Osteoblast (primary cell): ENCODE measurements at places on chromosomes 16 and 17. TPM values are rescaled to one million over a fixed set of nuclear protein-coding genes. Genes with fewer than 3 reads are reported as not detected.
A peak's percentile ranks its signal among the peaks of the same experiment; 100 is the strongest.

DNA sequence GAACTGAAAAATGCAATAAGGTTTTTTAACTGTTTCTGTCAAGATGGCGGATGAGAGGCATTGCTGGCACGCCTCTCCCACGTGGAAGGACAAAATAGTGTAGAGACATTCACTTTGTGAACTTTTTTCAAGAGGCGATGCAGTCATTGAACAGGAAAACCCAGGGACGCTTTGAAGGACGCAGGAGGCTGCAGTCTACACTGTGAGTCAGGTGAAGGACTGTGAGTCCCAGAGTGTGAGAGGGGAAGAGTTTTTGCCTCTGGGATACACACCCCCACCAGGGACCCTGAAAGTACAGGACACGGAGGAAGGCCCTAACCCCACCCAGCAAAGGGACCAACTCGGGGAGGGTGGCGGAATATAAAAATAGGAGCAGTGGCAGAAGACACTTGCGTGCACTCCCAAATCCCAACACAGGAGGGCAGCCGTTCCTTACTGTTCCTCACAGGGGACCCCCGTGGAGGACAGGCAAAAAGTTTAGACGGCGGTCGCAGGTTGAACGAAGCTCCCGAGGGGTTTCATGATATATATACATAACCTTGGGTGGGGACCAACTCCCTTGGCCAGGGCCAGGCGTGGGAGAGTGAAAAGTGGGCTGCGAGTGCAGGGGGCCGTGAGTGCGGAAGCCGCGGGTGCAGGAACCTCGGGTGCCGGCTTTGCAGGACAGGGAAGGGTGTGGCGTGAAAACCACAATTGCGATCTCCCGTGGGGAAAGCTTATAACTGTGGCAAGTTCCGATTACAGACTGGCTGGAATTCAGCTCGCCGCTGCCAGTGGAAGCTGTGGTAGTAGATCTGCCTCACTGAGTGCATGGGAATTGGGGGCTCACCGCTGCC is 82.0 kb upstream of the ALOX12 start:
- no peaks in the 10 kb centered on the region for H3K36me3 ChIP-seq
- H3K27me3 ChIP-seq = peaks cover 16% of the 10 kb centered on the region
- peak; percentile 81 for DNase-seq
- H3K4me3 ChIP-seq = peak overlapping the region; percentile 67

DNA sequence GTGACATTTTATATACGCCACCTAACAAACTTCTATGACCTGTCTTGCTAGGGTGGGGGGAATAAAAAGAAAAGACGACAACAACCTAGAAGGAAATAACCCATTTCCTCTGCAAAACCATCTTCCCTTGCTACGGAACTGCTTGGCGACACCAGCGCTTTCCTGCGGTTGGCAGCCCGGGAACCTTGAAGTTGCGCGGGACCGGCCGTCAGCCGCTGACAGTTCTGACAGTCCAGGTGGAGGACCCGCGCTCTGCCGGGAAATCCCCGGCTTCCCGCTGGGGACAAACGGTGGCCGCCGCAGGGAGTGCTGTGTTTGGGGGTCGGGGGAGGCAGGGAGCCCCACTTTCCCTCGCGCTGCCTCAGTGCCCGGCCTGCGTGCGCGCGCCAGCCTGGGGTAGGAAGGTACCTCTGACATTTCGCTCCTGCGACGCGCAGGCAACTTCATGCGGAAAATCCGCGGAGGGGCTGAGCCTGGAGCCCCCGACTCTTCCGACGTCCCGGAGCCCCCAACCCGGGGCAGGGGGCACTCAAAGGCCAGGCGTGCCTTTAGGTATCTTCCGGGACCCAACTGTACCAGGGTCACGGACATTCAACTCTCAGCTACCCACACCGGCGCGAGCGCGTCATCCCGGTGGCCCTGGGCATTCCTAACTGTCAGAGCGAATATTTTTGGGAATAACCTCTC is 516 bp downstream of the SLC16A6 start:
- H3K36me3 ChIP-seq = no peaks in the 10 kb centered on the region
- peaks cover 25% of the 10 kb centered on the region for H3K4me1 ChIP-seq
- peak; percentile 90 for DNase-seq
- H3K4me3 ChIP-seq = peak overlapping the region; percentile 84
- H3K27ac ChIP-seq = peak overlapping the region; percentile 67

- no peak overlapping the region for H3K27ac ChIP-seq
- DNase-seq = no peak
- H3K36me3 ChIP-seq = peaks cover 75% of the 10 kb centered on the region
Observed at GRCh38 chr16:89729863-89730593, 8.7 kb downstream of the ZNF276 start.

DNA sequence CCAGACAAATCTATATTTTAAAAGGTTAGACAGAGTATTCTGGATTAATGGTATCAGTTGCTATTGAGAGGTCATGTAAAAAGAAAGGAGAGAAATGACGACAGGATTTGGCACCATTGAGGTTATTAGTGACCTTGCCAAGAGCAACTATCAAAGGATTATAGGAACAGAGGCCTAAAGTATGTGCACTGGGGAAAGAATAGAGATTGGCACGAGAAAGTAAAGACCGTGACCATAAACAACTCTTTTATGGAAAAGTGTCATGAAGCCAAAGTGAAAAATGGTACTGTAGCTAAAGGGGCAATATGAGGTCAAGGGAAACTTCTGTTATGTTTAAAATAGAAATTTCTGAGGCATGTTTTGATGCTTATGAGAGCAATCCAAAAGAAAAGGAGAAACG is 115.2 kb upstream of the KIF2B start:
- H3K36me3 ChIP-seq = no peaks in the 10 kb centered on the region
- no peak overlapping the region for H3K4me3 ChIP-seq
- no peak overlapping the region for H3K27ac ChIP-seq
- no peak for DNase-seq
- H3K4me1 ChIP-seq = no peaks in the 10 kb centered on the region
- no peaks in the 10 kb centered on the region for H3K27me3 ChIP-seq

DNA sequence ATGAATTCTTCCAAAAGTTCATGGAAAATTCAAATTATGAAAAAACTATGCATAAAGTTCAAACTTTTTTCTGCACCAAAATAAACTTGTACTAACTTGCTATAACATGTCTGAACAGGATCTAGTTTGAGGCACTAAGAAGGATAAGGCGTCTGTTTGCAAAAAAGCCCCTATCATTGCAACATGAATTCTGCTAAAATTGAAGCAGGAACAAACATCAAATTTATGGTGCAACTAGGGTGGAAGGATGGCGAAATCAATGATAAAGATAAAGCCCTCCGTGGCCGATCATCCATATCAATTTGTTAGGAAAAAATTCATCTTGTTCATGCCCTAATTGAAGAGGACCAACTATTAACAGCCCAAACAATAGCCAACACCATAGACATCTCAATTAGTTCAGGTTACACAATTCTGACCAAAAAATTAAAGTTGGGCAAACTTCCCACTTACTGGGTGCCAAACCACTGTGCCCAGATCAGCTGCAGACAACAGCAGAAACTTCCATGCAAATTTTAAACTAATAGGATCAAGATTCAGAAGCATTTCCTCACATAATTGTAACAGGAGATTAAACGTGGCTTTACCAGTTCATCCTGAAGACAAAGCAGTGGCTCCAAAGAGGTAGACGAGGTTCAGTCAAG is 12.9 kb downstream of the IL21R start:
- no peaks in the 10 kb centered on the region for H3K4me1 ChIP-seq
- no peak overlapping the region for H3K27ac ChIP-seq
- no peaks in the 10 kb centered on the region for H3K36me3 ChIP-seq
- no peak for DNase-seq
- no peak overlapping the region for H3K4me3 ChIP-seq
- H3K27me3 ChIP-seq = no peaks in the 10 kb centered on the region

DNA sequence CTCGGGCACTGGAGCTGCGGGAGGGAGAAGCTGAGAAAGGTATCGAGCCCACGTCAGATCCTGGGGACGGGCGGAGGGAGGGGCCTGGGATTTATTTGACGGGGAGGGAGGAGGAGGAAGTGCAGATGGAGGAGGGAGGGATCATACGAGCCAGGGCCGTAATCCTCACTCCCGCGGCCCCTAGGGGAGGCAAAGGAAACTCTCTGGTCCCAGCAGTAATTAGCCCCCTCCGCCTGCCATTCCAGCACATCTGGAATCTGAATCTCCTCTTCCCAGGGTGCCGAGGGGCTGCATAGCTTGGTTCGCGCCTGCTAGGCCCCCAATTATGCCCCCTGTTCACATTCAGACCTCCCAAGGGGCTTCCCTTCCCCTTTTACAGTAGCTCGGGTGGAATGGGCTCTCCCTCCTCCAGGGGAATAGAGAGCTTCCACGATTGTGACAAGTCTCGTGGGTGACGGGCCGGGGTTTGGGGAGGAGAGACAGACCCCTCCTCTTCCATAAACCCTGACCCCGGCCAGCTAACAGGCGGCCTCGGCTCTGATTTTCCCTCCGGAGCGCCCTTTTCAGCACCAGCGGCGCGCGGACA is at the start of gene SEZ6L2:
Gene SEZ6L2, minus strand, starts transcription at position 35 of the 586 bp plus-strand sequence. CDS start 531 bp downstream, outside the sequence.
- peaks cover 8% of the 10 kb centered on the region for H3K27me3 ChIP-seq
- DNase-seq = peak; percentile 95
- peaks cover 20% of the 10 kb centered on the region for H3K4me1 ChIP-seq
- peak within 1 kb of the TSS; percentile 88 for H3K4me3 ChIP-seq

DNA sequence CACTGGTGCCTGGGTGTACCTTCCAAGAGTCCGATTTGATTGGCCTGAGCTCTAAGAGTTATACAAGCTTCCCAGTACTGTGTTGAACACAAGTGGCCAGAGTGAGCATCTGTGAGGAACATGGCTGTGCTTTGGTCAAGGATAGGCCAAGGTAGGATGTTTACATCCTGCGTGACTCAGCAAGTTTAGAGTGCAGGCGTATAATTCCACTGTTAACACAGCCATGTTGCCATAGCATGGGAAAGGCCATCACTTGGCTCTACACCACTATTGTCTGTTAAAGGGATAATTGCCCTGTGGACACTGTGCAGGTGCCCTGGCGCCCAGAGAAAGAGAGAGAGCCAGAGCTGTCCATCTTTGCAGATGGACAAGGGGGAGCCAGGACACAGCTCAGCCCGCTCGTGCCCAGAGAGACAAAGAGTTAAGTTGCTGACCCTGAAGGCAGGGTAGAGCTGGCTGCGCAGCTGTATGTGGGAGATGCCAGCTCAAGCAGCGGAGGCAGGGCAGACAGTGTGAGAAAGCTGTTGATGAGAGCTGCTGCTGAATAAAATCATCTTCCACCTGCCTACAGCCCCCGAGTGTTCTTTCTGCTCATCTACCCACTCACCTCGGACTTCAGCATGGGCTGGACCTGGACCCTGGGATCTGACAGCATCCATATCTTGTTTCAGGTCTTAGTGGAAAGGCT is 11.7 kb downstream of the CFAP52 start:
- H3K4me3 ChIP-seq = no peak overlapping the region
- no peaks in the 10 kb centered on the region for H3K4me1 ChIP-seq
- no peak overlapping the region for H3K27ac ChIP-seq
- DNase-seq = no peak

GRCh38 chr17:45149037-45149668 is 878 bp downstream of the HEXIM1 start:
- no peaks in the 10 kb centered on the region for H3K36me3 ChIP-seq
- H3K27ac ChIP-seq = peak overlapping the region; percentile 88
- H3K4me3 ChIP-seq = peak overlapping the region; percentile 77
- H3K27me3 ChIP-seq = no peaks in the 10 kb centered on the region
- DNase-seq = peak; percentile 95

The ABCC12 gene
- total RNA-seq = not detected in 2 replicates
